ENCODE measurements at places on chromosomes 4 and X.

- no peak overlapping the region for H3K27ac ChIP-seq
- no peak for DNase-seq
- peaks cover 16% of the 10 kb centered on the region for H3K27me3 ChIP-seq
- H3K36me3 ChIP-seq: no peaks in the 10 kb centered on the region
- no peaks in the 10 kb centered on the region for H3K4me1 ChIP-seq
These were observed 44.9 kb upstream of the SMAD1 start for GRCh38 chr4:145436796-145437195.

GRCh38 chr4:72525938-72526337 is 43.1 kb downstream of the ADAMTS3 start:
- H3K4me3 ChIP-seq: no peak overlapping the region
- peaks cover 4% of the 10 kb centered on the region for H3K4me1 ChIP-seq
- no peak overlapping the region for H3K27ac ChIP-seq

DNA sequence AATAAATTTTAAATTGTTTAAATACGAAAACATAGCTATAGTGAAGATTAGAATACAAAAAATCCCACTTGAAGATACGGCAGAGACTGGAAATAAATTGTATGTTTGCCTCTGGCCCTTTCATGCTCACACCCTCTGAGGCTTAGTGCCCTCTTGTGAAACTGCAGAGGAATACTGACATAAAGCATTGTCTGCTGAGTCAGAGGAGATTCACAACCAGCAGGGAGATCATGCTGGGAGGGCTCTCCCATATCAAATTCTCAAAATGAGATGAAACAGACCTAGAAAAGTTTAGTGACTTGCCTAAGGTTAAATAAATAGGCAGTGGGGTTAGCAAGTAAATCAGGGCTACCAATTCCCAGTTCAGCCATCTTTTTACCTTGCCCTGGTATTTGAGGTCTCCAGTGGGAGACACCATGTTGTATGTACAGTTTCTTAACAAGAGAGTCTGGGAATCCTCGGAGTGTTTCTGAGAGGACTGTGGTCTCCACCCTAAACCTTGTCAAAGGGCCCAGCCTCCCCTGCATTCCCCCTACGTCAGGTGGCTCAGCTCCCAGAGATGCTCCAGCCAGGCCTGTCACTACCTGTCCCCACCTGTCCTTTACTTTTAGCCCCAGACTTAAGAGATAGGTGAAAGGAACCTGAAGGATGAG is 581.4 kb upstream of the DIPK2B start:
- H3K27me3 ChIP-seq: no peaks in the 10 kb centered on the region
- DNase-seq: no peak
- H3K4me1 ChIP-seq: peaks cover 67% of the 10 kb centered on the region
- H3K27ac ChIP-seq: peak overlapping the region; percentile 56
- H3K36me3 ChIP-seq: peaks cover 43% of the 10 kb centered on the region

DNA sequence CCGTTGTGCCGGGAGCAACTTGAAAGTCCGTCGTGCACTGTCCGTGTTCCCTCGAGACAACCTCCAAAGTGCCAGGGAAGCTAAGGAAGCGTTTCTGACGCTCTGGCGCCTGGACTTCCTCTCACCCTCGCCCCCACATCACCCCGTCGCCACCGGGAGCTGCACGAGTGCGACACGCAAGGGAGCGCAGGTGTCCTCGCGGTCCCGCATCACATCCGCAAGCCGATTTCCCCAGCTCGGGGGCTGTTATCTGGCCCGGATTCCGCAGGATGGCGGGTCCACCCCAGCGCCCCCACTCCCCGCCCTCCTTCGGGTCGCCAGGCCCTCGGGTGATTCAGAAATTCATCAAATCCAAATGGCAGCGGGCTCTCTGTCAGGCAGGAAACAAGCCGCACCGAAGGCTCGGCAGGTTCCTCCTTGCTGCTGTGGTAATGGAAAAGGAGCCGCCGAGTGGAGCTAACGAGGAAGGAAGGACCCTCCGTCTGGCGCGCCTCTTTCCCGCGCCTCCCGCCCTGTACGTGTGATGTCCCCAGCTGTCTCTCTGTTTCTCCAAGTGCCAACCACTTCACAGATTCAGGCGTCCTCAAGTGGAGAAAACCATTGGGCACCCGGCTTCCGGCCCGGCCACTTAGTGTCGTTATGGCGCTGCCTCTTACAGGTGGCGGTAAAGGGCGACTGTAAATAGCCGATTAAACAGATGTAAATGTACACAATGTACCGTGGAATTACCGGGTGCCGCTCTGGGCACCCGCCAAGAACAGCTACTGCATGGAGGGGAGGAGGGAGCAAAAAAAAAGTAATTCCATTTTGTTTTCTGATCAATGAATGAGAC is 921 bp upstream of the SETD7 start:
- H3K27me3 ChIP-seq: peaks cover 21% of the 10 kb centered on the region
- peaks cover 3% of the 10 kb centered on the region for H3K36me3 ChIP-seq
- H3K27ac ChIP-seq: peak overlapping the region; percentile 91
- peaks cover 45% of the 10 kb centered on the region for H3K4me1 ChIP-seq
- DNase-seq: peak; percentile 63

DNA sequence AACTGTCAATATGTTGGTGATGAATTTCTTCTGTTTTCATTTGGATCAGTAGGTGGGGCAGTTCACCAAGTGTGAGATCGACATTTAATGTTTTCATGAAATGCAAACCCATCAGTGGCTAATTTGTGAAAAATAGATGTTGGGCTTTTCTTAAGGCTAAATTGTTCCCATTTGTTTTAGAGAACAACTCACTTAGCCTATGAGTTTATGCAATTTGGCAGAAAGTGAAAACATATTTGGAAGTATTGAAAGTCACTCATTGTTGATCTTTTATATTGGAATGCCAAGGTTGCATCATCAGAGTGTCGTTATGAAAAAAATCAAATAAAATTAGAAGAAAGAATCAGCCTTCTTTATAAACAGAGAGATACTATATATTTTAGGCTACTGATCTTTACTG is 132.4 kb downstream of the RPA4 start:
- H3K4me3 ChIP-seq: no peak overlapping the region
- no peaks in the 10 kb centered on the region for H3K27me3 ChIP-seq
- H3K36me3 ChIP-seq: peaks cover 2% of the 10 kb centered on the region
- H3K27ac ChIP-seq: no peak overlapping the region
- no peaks in the 10 kb centered on the region for H3K4me1 ChIP-seq

DNA sequence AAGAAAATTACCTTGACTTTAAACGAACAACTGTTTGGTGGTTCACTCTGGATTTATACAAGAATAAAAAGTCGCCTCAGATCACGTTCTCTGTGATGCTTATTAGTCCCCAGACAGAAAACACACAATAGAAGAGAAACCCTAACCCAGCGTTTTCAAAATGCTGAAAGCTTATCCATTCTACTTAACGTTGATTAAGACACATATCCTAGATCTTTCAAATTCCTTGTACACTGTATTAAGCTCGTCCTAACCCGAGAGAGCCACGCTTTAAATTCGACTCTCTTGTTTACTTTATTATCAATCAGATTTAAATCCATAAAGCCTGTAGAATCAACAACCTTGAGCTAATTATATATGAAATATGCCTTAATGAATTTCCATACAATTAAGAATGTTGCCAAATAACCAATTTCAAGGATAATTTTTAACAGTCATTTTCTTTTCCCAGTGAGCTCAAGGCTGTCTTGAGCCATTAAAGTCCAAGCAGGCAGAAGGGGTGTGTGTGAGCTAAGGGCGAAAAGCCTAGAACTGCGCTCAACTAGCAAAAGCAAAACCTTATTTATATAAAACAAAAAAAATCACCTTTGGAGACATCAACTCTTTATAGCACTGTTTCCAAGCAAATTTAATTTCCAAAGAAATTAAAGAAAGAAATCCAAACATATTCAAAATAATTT is 981 bp upstream of the PITX2 start:
- H3K27me3 ChIP-seq: peaks cover 88% of the 10 kb centered on the region
- H3K36me3 ChIP-seq: peaks cover 6% of the 10 kb centered on the region
- H3K4me3 ChIP-seq: peak overlapping the region; percentile 60
- no peak overlapping the region for H3K27ac ChIP-seq
- DNase-seq: no peak
